Upper lobe of left lung (tissue), 6 donors: ENCODE measurements at places on chromosomes 1 and 21. TPM values are rescaled to one million over a fixed set of nuclear protein-coding genes. Genes with fewer than 3 reads are reported as not detected.

GRCh38 chr1:6221210-6221784 is 14.5 kb downstream of the ICMT start:
- peaks cover 15% of the 10 kb centered on the region for H3K36me3 ChIP-seq

- H3K36me3 ChIP-seq, result peaks cover 10% of the 10 kb centered on the region
- DNase-seq, result no peak
- H3K27ac ChIP-seq, result no peak overlapping the region
- H3K27me3 ChIP-seq, result no peaks in the 10 kb centered on the region
- H3K4me3 ChIP-seq, result no peak overlapping the region
Observed at GRCh38 chr21:32311621-32312020, 13.0 kb downstream of the MRAP start.

The LCE1E gene
- not detected for total RNA-seq

DNA sequence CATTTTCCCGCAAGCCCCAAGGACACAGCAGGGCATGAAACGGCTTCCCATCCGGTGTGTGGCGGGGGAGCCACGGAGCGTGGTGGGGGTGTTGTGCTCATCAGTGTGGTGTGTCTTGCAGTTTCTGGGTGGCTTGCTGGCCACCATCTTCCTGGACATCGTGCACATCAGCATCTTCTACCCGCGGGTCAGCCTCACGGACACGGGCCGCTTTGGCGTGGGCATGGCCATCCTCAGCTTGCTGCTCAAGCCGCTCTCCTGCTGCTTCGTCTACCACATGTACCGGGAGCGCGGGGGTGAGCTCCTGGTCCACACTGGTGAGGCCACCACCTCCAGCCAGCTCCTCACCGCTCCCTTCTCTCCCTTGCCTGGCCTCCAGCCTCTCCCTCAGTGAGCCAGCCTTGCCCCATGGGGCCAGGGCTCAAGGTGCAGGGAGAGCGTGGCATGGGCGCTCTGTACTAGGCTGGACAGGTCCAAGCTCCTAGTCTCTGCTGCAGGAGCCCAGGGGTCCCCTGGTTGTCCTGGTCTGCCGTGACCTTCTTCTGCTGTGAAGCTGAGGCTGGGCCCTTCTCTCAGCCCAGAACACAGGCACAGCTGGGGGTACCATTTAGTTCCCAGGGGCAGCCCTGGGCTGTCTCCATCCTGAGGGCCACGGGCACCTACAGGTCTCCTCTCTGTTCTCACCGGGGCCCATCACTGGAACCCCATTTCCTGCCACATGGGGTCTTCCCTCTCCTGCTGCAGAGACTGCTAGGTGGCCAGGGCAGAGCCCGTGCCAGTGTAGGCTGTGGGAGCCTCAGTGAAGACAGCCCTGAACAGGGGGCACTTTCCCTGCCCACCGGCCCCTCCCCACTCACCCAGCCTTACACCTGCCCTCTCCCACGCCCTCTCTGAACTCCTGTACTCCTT is 12.6 kb downstream of the AGTRAP start:
- H3K27me3 ChIP-seq, result no peaks in the 10 kb centered on the region
- H3K4me1 ChIP-seq, result peaks cover 4% of the 10 kb centered on the region
- H3K36me3 ChIP-seq, result peaks cover 6% of the 10 kb centered on the region
- H3K27ac ChIP-seq, result peak overlapping the region; percentile 57
- DNase-seq, result peak; percentile 73

DNA sequence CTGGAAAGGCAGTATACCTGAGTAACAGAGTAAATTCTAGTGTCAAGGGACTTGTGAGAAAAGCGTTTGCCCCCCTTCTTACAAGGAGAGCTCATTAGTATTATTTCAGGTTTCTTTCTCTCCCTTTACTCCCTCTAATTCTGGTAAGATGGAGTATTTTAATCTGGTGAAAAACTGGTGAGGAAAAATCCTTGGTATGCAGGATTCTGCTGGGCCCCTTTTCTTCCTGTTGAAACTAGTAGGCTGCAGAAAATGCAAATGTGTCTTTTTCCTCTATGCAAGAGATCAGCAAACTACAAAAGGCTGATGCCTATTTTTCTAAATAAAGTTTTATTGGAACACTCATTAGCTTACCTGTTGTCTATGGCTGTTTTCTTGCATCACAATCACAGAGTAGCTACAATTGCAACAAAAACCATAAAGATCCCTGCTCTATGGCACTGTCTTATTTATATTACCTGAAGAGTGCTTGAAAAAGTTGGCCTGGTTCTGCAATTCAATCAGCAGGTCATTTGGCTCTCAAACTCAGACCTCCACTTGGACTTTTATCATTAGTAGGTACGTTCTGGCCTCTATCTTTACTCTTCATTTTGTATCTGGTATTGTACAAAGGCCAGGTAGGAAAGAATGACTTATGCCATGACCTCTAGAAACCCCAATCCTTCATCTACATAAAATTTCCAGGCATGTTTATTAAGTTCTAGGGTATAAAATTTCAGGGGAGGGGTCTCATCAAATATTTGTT is 109.6 kb downstream of the AKT3 start:
- no peak overlapping the region for H3K4me3 ChIP-seq
- no peak for DNase-seq
- H3K27ac ChIP-seq, result no peak overlapping the region
- H3K4me1 ChIP-seq, result no peaks in the 10 kb centered on the region
- H3K36me3 ChIP-seq, result no peaks in the 10 kb centered on the region

The NR1I3 gene
- not detected for total RNA-seq

The HRNR gene
- total RNA-seq, result not detected

DNA sequence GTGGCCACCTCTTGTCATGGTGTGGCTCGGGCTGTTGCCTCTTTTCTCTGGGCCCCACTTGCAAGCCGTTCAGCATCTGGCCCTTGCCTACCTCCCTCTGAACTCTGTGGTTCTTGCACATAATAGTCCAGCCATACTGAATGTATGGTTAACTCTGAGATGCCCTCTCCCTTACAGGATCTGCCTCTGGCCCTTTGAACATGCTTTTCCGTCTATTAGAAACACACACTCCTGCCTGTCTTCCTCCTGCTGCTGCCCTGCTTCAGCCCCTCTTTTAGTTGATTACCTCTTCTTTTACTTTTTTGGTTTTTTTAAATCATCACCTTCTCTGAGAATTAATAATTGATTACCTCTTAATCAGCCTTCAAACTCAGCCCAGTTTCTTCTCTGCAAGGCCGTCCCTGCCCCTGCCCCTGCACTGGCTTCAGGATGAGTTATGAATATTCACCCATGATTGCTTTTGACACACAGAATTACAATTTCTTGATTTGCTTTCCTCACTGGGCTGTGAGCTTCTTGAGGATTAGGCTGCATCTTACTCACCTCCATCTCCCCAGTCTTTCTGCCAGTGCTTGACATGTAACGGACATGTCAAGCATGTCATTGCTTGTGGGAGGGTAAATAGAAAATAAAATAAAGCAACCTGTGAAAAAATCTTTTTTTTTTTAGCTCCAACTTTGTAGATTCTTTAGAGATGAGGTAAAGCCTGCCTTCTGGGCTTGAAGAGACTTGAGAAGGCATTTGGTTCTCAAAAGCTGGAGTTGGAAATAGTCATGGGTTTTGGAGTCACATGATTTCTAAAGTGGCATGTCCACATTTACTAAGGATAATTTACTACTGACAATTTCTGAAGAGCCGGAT is 158.3 kb downstream of the PLXNA2 start:
- no peak overlapping the region for H3K4me3 ChIP-seq
- no peaks in the 10 kb centered on the region for H3K27me3 ChIP-seq
- H3K27ac ChIP-seq, result peak overlapping the region; percentile 50
- H3K36me3 ChIP-seq, result peaks cover 2% of the 10 kb centered on the region
- peaks cover 8% of the 10 kb centered on the region for H3K4me1 ChIP-seq
- DNase-seq, result no peak

The FCRL6 gene
- 2.9 TPM for total RNA-seq

The GPR61 gene
- total RNA-seq, result not detected

The SF3B4 gene
- total RNA-seq, result 13.5 TPM

DNA sequence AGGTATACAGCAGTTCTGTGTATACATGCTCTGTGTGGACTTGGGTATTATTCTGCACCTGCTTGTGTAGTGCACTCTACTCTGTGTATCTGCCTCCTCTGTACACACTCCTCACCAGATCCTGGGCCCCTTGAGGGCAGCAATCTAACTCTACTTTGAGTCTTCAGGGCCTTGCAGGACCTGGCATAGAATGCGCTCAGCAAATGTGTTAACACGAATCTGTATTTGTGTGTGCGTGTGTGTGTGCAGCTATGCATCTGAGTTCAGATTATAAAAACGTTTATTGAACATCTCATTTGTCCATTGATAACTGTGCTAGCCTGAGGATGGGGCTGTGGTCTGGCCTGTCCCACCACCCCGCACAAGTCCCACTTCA is 3.9 kb upstream of the MEF2D start:
- no peaks in the 10 kb centered on the region for H3K27me3 ChIP-seq
- no peak for DNase-seq
- H3K4me3 ChIP-seq, result peak overlapping the region; percentile 14
- H3K27ac ChIP-seq, result peak overlapping the region; percentile 100

GRCh38 chr1:34908369-34908768 is 21.1 kb downstream of the DLGAP3 start:
- H3K36me3 ChIP-seq, result no peaks in the 10 kb centered on the region
- H3K4me1 ChIP-seq, result no peaks in the 10 kb centered on the region
- DNase-seq, result no peak
- H3K4me3 ChIP-seq, result no peak overlapping the region

The LCE1A gene
- not detected for total RNA-seq

DNA sequence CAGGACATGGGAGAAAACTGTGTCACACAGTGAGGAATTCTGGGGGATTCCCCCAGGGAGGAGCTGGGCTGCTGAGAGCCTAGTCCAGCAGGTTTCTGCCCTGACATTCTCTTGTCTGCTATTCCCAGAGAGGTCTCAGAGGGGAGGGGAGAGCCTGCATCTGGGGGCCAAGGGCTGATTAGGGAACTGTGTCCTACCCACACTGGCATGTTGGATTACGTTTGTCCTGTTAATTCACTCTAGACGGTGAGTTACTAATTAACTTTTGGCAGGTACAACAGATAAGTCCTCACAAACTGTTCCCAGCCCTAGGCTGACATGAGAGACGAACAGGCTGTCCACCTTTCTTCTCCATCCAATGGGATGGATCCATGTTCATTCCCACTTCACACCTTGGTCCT is 2.6 kb upstream of the SH3BGRL3 start:
- no peak for DNase-seq
- peak overlapping the region; percentile 97 for H3K27ac ChIP-seq
- H3K36me3 ChIP-seq, result peaks cover 10% of the 10 kb centered on the region
- H3K4me3 ChIP-seq, result no peak overlapping the region

The SERINC2 gene
- 45.9 TPM for total RNA-seq

The SMIM34 gene
- 1.5 TPM for total RNA-seq

The GPR52 gene
- total RNA-seq, result 1.1 TPM

DNA sequence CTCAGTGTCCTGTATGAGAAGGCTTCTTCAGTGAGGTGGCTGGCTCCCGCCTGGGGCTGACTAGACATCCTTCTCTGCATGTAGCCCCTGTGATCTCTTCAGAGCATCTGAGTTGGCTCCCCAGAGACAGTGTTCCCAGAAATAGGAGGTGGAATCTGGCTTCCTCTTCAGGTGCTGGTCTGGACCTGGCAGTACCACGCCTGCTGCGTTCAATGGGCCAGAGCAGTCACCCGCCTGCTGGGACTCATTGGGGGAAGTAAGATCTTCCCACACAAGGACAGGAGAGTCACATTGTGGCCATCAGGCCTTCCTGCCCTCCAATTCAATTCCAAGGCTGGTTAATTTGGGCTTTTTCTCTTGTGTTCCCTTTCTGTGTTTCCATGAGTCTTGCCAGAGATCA is 51.0 kb downstream of the ADARB1 start:
- DNase-seq, result no peak
- H3K4me3 ChIP-seq, result no peak overlapping the region
- H3K4me1 ChIP-seq, result peaks cover 20% of the 10 kb centered on the region
- no peak overlapping the region for H3K27ac ChIP-seq

The INKA2 gene
- 7.3 TPM for total RNA-seq

The CREG1 gene
- total RNA-seq, result 114 TPM

DNA sequence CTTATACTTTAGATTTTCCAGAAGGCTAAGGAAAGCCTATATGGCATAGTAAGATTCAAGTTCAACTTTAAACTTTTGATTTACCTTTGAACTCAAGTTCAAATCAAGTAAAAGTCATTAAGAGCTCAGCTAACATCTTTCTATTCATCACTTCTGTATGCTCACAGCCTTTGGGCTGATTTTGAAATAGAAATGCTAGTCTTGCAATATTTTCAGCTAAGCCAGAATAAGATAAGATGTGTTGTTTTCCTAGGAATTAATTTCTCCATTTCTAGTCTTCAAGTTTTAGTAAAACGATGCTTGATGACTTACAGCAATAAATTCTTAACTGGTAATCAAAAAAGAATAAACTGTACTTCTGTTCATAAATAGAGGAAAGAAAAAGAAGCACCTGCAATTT is 35.6 kb downstream of the ATP1B1 start:
- DNase-seq, result no peak
- no peak overlapping the region for H3K4me3 ChIP-seq
- no peaks in the 10 kb centered on the region for H3K27me3 ChIP-seq
- H3K27ac ChIP-seq, result no peak overlapping the region

DNA sequence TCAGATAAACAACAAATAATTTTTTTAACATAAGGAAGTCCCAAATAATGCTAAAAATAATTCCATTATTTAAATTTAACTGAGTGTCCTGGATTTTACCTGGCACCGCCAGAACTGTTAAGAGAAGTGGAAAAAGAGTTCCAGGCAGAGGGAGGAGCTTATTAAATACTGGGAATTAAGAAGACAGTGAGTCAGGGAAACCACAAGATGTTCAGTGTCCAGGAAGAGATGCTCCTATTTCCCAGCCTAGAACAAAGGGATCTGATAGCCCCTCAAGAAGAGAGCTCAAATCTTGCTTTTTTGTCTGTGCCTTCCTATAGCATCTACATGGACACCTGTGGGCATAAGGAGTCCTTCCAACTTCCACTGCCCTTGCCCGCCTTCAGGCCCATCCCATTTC is 85.9 kb downstream of the PGM1 start:
- H3K27ac ChIP-seq, result no peak overlapping the region
- H3K36me3 ChIP-seq, result no peaks in the 10 kb centered on the region
- H3K4me1 ChIP-seq, result peaks cover 4% of the 10 kb centered on the region
- H3K4me3 ChIP-seq, result no peak overlapping the region
- H3K27me3 ChIP-seq, result no peaks in the 10 kb centered on the region

DNA sequence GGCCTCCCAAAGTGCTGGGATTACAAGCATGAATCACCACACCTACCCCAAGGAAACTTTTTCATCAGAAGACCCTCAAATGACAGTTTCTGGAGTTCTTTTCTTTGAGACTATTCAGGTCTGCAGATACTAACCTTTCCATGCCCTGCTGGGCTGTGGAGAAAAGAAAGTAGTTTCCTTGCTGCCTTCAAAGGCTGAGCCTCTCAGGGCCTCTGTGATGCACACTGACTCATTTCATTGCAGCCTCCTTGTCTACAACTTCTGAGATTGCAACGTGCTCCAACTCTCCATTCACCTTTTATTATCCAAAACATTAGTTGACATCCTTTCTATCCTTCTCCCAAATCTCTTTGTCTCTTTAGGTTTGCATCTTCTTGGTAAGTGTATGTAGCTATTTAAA is 8.8 kb upstream of the SAMSN1 start:
- no peaks in the 10 kb centered on the region for H3K27me3 ChIP-seq
- no peak overlapping the region for H3K27ac ChIP-seq
- no peaks in the 10 kb centered on the region for H3K36me3 ChIP-seq
